ENCODE measurements at places on chromosomes 7 and 10.
A peak's percentile ranks its signal among the peaks of the same experiment; 100 is the strongest.

DNA sequence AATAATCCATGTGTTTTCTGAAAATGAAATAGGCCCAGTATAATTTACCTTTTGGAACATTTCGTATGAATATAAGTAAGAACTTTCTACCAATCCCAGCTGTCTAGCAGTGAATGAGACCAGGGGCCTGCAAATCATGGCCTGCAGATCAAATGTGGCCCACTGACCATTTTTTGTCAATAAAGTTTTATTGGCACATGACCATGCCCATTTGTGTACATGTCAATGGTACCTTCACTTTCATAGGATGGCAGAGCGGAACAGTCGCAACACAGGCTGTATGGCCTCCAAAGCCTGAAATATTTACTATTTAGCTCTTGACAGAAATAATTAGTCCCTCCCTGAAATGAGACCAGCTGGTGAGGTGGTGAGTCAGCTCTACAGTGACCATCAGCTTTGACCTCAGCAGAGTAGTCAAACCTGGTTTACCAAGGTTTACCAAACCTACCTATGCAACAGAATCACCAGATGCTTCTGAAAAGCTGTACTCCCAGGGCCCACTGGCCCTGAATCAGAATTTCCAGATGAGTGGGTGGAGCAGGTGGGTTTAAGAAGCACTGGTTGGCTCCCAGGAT lies 13.8 kb upstream of the C10orf90 start:
- DNase-seq: peak; percentile 41

DNA sequence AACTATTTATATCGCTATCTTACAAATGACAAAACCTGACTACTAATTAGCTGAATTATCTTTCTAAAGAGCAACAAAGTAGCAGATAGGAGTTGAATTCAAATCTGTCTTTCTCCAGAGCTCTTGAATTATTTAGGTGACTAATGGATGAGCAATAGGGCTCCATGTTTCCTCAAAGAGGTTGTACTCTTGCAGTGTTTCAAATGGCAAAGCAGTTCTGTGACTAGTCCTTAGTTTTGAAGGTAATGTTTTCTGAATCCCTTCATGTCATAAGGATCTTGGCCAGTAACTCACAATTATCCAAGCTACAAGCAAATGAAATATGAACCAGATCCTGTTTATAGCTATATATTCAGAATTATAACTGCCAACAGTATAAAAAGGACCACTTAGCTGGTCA lies 999.7 kb downstream of the NRG3 start:
- peak; percentile 6 for DNase-seq

DNA sequence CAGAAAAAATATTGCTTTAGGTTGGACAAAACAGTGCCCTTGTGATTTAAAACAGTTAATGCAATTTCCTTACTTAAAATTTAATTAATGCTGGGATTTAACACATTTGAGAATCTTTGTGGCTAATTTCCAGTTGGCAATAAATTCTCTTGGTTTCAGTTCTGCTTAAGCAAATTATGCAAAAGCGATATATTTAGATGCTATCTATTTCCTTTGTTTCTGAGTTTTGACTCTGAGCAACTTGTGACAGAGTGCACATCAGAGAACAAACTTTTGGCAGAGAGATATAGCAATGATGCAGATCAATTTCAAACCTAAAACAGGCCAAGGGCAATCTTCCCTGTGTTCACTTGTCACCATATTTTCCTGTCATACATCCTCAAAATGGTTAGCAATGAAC lies 933.6 kb upstream of the ZWINT start:
- DNase-seq: no peak

DNA sequence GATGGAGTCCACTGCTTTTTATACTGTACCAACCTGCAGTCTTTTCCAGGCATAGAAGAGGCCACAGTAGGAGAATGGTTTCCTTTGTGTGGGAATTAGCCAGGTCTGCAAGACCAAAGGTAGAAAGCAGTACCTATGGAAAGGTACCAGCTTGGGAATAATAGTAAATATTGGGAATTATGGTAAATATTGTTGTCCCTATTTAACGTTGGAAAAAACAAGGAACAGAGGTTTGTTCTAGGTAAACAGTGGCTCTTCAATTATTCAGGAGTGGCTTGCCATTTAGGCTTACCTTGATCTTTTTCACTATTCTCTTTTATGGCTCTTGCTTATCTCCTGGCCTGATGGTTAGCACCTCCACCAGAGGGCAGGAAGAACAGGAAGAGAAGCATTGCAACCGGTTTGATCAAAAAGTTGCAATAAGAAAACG lies 43.9 kb upstream of the GSAP start:
- DNase-seq: peak; percentile 46

GRCh38 chr10:93376372-93377293 lies 105.5 kb downstream of the MYOF start:
- DNase-seq: peak; percentile 91

- DNase-seq: no peak
Measured at GRCh38 chr10:130484468-130485180, 348.4 kb downstream of the GLRX3 start.

- DNase-seq: no peak
Measured at GRCh38 chr7:138167869-138168296, 91.6 kb downstream of the AKR1D1 start.

- DNase-seq: peak; percentile 59
Measured at GRCh38 chr7:4775848-4776623, 613 bp downstream of the AP5Z1 start.

DNA sequence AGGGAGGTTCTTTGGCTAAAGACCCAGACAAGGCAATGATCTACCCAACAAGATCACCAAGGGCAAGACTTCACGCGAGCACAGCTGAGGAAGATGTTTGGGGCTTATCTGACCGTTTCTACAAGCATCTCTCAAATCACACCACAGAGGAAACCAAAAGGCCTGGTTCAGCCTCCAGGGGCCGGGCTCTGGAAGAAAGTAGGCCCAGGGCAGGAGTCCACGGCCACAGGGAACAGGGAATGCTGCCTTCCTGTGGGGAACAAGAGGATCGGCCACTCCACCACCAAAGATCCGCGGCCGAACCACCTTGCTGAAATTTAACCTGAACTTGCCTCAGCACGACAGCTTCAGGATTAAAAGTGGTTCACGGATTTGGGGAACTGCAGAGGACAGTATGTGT lies 332.5 kb downstream of the PTPRN2 start:
- no peak for DNase-seq

Measured in epithelial cell of esophagus (primary cell).